ENCODE measurements at places on chromosomes 13 and 19. TPM values are rescaled to one million over a fixed set of nuclear protein-coding genes. Genes with fewer than 3 reads are reported as not detected.

The CCDC159 gene
- 6.0 TPM for total RNA-seq

The CCNA1 gene
- 0.43 TPM for total RNA-seq

The ATXN8OS gene
- not detected for total RNA-seq

The C19orf18 gene
- total RNA-seq: under 0.01 TPM

The ZFP14 gene
- 2.6 TPM for total RNA-seq

The PTPRH gene
- 3.9 TPM for total RNA-seq

The KLK15 gene
- not detected for total RNA-seq

The CYP4F2 gene
- not detected for total RNA-seq

The CYP2A6 gene
- not detected for total RNA-seq

Data from fibroblast of villous mesenchyme (primary cell).